ENCODE measurements at places on chromosomes 6 and 20.

DNA sequence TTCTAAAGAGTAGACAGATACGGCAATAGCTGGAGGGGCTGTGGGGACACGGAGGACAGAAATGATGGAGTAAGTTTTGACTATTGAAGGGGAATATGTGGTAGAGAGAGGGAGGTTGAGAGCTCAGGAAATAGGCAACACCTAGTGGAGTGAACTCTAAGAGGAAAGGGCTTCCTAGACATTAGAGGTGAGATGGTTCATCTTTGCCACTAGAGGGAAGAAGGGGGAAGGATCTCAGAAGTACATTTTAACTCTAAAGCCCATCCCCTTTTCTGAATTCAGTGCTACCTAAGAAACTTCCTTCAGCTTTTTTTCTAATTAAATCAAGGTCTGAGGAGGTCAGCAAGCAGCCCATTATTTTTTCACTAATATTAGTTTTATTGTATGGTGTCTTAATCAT, 689.4 kb upstream of the MAP3K7 start:
- no peak for DNase-seq

DNA sequence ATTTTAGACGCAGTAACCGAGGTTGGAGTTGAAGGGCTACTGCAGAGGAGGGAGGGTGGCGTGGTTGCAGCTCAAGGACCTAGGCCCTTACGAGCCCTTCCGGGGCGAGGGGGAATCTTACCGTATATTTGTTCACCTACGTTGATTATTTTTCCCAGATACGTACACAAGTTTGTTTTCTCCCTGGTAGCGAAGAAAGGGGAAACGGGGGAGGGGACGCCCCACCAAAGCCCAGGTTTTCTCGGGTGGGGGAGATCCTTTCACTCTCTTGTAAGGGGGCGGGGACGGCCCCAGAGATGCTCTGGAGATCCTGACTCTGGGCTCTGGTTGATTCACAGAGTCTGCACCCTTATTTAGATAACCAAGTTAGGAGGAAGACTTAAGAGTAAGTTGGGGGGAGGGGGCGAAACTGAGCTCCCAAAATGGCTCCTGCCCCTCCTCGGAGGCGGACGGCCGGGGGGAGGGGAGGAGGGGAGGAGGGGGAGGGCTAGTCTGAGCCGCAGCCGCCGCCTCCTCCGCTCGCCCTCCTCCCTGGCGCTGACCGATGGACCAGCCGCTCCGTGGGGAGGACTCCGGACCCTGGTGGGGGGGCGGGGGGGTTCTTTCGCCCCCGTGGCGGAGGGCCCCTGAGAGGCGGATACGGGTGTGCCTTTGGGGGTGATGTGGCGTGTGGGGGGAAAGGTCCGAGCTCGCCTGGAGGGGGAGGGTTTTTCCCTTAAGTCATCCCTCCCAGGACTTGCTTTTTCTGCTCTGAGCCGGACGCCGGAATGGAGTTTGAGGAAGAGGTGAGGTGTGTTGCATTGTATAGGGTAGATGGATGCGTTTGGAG, 2.2 kb downstream of the BRD2 start:
- DNase-seq: peak; percentile 87

DNA sequence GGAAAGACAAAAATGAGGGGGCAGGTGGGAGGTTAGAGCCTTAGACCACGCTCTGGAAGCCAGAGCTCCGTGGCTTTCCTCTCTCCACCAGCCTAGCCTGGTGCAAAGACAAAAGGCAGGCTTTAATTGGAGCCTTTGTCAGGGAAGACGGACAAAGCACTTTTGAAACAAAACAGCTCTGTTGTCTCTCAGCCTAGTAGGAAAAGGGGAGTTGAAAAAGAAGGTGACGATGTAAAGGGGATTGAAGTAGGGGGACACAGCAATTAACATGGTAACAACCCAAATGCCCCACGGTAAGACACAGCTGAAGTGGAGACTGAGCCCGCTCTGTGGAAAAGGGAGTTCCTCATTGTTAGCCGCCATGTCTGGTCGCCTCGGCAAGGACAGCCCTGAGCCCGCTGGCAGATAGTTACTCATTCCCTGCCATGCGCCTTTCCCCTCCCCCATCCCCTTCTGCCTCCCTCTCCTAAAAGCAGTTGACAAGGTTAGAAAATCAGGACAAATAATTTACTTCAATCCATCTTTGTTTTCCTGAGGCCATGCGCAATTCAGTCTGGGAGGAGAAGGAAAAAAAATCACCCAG, 93.0 kb downstream of the TCP11 start:
- DNase-seq: no peak

- peak; percentile 66 for DNase-seq
Measured at GRCh38 chr20:49888212-49889000, 26.9 kb downstream of the SPATA2 start.

DNA sequence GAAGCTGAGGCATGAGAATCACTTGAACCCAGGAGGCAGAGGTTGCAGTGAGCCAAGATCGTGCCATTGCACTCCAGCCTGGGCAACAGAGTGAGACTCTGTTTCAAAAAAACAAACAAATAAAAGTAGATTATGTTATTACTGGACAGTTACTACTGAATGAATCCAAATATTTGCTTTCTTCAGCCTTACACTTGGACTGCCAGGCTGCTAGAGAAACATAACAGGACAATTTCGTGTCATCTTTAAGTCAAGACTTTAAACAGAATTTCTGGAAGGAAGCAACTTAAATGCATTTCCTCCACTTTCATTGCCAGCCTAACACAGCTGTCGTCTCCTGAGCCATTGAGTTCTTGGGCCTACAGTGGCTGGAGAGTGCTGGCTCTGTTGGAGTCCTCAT, 42.0 kb upstream of the PRIM2 start:
- no peak for DNase-seq

- DNase-seq: no peak
Measured at GRCh38 chr20:1951436-1952115, 42.3 kb downstream of the PDYN start.

DNA sequence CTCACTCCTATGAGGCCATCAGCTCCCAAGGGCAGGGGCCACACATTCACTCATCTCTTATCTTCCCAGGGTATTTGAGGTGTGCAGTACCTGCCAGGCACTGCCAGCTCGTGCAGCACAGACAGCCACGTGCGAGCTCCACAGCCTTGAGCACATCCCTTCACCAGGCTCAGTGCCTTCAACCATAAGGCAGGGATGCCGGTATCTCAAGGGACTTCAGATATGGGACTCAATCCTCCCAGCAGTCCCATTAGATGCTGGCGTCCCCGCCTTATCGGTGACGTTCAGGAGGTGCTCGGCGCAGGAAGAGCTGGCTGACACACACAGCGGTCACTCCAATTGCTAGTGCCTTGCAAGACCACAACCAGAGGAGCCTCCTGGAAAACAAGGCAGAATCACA, 47.0 kb downstream of the EZR start:
- peak; percentile 17 for DNase-seq

DNA sequence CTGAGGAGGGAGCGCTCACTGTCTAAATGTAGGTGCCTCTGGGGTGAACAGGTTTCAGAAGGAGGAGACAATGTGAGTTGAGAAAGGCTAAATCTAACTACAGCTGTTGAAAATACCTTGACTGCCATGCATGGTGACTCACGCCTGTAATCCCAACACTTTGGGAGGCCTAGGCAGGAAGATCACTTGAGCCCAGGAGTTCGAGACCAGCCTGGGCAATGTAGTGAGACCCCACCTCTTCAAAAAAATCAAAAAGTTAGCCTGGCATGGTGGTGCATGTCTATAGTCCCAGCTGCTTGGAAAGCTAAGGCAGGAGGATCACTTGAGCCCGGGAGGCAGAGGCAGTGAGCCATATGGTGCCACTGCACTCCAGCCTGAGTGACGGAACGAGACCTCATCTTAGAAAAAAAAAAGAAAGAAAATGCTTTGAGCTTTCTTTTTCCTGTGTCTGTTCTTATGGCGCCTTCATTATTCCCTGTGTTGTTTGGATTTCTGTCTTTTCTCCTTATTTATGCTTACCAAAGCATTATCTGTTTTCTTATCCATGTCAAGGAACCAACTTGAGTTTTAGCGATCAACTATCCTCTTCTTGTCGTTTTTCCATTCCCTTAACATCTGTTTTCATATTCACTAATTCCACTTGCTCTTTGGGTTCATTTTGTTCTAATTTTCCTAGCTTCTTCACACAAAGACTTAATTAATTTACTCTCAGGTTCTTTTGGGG, 8.5 kb downstream of the SLC2A10 start:
- DNase-seq: no peak

DNA sequence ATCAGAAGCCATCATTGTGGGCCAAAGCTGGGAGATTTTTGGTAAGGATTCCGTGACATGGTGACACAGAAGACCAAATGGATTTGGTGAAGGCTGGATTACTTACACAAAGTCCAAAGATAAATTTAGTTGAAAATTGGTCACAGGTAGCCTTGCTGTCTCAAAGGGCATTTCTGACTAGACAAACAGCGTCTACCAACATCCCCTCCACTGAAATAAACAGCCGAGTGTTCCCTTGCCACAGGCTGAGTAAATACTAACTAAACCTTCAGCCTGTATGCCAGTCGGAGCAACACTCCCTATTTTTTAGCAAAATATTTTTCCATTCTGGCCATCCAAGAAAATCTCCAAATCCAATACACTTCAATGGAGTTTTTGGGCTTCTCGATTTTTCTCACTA, 279.9 kb upstream of the CITED2 start:
- no peak for DNase-seq

DNA sequence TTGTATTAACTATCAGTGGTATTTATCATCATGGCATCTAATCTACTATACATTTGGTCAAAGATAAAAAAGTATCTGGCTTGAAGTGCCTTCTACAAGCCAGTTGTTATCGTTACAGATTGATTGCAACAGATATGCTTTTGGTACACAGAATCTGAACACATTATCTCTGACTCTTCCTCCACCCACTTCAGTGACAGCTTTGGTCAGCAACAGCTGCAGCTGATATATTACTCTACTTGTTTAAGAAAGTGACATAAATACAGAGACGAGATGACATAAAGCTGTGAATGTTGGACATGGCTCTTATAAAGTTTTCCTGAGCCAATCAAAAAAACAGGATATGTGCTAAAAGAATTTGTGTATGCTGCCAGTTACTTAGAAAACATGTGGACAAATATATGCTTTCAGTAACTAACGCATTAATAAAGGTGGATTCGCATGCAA, 77.6 kb downstream of the HIVEP2 start:
- no peak for DNase-seq

DNA sequence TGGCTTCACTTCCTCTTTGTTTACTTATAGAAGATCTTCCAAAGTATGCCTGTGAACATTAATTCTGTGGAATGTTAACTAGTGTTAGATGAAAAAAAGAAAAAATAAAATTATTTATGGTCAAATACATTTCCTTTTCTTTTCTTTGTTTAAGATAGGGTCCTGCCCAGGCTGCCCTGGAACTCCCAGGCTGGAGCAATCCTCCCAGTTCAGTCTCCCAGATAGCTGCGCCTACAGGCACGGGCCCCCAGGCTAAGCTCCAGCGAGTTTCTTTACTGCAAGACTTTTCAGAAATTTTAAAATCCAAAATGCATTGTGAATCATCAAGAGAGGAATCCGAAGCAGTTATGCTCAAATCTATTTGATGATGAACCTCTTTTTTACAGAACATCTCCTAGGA, 39.3 kb upstream of the IL20RA start:
- no peak for DNase-seq

- no peak for DNase-seq
Measured at GRCh38 chr20:37142708-37143107, 36.4 kb upstream of the RPN2 start.

GRCh38 chr6:126302191-126302590, 37.7 kb upstream of the CENPW start:
- no peak for DNase-seq

DNA sequence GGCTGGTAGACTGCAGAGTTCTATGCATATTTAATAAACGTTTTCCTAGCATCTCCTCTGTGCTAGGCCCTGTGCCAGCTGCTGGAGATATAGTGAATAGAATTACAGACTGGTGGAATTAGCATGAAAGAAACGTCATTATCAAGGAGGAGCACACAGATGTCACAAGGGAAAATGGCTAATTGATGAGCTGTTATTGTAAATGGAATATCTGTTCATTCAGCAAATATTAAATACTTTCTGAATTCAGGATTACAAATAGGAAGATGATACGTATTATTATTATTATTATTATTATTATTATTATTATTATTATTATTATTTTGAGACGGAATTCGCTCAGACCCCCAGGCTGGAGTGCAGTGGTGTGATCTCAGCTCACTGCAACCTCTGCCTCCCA, 1.2 kb downstream of the AAR2 start:
- DNase-seq: no peak

GRCh38 chr6:42434237-42434636, 17.5 kb downstream of the TRERF1 start:
- DNase-seq: no peak

DNA sequence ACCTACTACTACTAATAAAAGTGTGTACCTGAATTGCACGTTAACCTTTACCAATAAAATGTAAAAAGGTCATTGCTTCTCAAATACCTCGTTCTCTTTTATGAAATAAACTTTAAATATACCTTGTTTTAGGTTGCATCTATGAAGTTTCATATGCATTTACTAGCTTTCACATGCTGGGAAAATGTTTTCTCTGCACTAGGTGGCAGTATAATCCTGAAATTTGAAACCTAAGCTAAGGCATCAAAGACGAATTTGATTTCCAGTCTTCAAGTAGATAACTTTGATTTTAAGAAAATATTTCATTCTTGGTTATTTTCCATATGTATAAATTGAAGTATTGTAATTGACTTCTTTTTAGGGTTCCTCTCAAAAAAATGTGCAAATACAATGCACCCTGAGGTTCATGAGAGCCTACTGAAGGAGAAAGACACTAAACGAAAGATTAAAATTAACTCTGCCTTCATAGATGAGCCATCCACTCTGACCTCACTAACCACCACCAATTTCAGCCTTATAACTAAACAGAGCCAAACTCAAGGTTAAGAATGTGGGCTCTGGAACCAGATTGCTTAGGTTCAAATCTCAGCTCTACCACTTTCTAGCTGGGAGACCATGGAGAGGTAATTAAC, 7.3 kb upstream of the COL9A1 start:
- no peak for DNase-seq

GRCh38 chr6:45896783-45897441, 118.7 kb downstream of the CLIC5 start:
- no peak for DNase-seq

- DNase-seq: no peak
Measured at GRCh38 chr6:118813775-118814174, 80.2 kb upstream of the ASF1A start.

DNA sequence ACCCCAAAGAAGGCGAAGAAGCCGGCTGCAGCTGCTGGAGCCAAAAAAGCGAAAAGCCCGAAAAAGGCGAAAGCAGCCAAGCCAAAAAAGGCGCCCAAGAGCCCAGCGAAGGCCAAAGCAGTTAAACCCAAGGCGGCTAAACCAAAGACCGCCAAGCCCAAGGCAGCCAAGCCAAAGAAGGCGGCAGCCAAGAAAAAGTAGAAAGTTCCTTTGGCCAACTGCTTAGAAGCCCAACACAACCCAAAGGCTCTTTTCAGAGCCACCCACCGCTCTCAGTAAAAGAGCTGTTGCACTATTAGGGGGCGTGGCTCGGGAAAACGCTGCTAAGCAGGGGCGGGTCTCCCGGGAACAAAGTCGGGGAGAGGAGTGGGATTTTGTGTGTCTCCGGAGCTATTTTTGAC, 69.6 kb downstream of the HFE start:
- peak; percentile 82 for DNase-seq

GRCh38 chr6:5610640-5611039, 349.3 kb downstream of the FARS2 start:
- no peak for DNase-seq

Data from activated naive CD4-positive, alpha-beta T cell treated with anti-CD3 and anti-CD28 coated beads, Interleukin-2, amount 10 ng/mL, durations not matched to agents 7 days and 5 days (primary cell).